ENCODE measurements at places on chromosomes 3 and 15.

GRCh38 chr3:65080432-65080831 lies 392.6 kb upstream of the ADAMTS9 start:
- DNase-seq, result no peak

- DNase-seq, result no peak
Observed at GRCh38 chr3:170278627-170279026, 56.4 kb downstream of the PRKCI start.

DNA sequence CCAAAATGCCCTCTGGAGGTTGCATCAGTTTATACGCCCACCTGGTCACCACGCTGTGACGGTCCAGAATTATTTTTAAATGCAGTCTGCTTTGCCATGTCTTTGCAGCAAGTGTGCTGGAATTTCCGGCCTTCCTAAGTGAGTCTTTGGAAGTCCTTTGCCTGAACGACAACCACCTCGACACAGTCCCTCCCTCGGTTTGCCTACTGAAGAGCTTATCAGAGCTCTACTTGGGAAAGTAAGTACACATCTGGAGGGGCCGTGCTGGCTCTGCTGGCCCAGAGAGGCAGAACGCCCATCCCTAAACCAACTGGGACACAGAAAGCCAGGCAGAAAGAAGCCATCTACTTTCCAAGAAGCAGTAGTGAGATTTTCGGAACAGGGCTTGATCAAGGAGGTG lies 101.8 kb downstream of the LRRK1 start:
- DNase-seq, result no peak

- DNase-seq, result no peak
Observed at GRCh38 chr15:27165590-27165989, 194.6 kb downstream of the GABRG3 start.

DNA sequence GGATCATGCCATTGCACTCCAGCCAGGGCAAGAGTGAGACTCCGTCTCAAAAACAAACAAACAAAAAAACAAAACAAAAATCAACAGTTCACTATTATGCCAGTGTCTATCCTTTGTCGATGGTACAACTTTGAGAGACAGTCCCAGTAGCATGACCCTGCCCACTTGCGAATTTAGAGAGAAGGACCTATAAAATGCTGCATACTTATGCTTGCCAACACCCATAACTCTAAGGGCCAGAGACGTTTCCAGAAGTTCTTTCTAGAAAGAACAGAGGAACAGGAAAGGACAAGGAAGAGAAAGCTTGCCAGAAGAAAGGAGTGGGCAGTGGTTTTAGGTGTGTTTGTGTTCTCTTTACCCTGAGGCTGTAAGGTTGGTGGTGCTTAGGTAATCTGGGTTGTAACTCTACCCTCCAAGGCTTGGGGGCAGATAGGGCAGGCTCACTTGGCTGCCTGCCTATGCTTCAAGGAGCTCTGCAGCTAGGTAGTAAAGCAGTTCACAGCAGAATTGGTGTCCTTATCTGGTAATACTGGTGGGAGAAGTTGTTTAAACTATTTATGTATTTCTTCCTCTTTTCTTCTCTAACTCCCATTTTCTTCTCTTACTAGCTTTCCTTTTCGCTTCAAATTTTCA lies 50.6 kb upstream of the SPPL2A start:
- no peak for DNase-seq

- no peak for DNase-seq
Observed at GRCh38 chr3:162021206-162021605, 524.6 kb downstream of the OTOL1 start.

DNA sequence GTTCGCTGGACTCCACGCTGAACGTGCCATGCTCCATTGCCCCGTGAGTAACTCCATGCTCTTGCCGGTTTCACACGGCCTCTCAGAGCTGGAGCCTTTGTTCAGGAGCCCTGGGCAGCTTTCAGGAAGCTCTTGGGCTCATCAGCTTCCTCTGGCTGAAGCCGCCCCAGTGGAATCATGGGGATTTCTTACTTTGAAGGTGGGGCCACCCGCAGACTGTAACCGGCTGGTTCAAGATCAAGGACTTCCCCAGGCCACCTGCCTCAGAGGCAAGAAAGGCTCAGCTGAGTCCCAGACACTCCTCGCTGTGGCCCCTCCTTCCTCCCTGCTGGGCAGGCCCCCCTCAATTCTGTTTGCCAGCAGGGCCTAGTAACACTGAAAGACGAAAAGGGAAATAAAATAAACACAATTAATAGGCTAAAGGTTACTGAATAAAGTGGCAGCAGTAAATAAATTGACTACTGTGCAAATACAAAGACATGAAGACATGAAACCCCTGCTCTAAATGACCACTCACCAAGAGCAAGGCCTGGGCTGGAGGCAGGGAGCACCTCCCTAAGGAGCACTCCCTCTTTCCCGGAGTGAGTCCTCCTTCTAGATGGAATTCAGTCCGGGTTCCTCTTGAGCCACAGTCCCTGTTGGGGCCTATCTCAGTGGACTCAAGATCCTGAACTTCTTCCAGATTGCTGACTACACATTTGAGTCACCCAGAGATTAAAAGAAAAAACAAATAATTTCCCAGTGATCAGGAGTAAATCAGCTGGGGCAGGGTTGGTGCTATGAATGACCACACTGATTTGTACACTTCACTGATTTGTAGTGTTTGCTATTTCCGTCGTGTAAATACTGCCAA lies 51.0 kb downstream of the ZDHHC19 start:
- DNase-seq, result no peak

- no peak for DNase-seq
Observed at GRCh38 chr3:26713091-26713490, 90.5 kb downstream of the LRRC3B start.

DNA sequence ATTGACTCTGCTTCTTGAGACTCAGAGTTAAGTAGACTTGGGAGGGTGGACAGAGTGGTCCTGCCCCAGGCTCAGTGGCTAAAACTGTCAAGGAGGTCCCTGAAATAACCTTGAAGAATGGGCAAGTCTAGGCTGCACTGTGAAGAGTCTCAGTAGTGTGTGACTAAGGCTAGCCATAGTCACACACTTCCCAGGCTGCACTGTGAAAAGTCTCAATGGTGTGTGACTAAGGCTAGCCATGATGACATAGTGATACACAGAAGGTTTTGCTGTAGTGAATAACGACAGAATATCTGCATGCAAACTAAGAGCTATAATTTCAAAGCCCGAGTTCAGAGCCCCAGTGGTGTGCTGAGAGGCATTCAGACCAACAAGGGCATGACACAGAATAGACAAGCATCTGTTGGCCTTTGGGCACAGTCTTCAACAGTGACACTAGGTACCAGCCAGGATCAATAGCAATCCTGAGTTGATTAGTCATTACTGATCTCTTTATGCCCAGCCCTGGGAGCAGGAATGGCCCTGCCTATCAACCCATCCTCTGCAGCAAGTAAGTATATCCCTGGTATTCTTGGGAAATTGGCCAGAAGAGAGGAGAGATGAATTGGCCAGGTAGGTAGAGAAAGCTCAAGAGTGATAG lies 72.4 kb upstream of the BBX start:
- DNase-seq, result no peak

GRCh38 chr3:125123451-125124305 lies 67.9 kb upstream of the HEG1 start:
- no peak for DNase-seq

Data from activated CD8-positive, alpha-beta memory T cell treated with anti-CD3 and anti-CD28 coated beads for 1 hour (primary cell).